ENCODE measurements at places on chromosomes 1 and 21. TPM values are rescaled to one million over a fixed set of nuclear protein-coding genes. Genes with fewer than 3 reads are reported as not detected.

- DNase-seq, result no peak
Measured at GRCh38 chr1:218694636-218695035, 349.5 kb downstream of the TGFB2 start.

- no peak for DNase-seq
Measured at GRCh38 chr1:97599447-97599846, 321.4 kb downstream of the DPYD start.

DNA sequence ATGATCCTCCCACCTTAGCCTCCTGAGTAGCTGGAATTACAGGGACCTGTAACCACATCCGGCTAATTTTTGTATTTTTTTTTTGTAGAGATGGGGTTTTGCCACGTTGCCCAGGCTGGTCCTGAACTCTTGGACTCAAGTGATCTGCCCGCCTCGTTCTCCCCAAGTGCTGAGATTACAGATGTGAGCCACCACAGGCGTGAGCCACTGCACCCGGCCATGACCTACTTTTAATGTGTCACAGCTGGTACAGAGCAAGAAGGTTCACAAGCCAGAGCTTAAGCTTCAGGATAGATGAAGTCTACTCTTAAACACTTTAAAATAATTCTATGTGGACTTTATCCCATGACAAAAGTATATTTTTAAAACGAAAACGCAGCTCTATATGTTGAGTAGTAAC, 23.6 kb downstream of the ACBD3 start:
- no peak for DNase-seq

DNA sequence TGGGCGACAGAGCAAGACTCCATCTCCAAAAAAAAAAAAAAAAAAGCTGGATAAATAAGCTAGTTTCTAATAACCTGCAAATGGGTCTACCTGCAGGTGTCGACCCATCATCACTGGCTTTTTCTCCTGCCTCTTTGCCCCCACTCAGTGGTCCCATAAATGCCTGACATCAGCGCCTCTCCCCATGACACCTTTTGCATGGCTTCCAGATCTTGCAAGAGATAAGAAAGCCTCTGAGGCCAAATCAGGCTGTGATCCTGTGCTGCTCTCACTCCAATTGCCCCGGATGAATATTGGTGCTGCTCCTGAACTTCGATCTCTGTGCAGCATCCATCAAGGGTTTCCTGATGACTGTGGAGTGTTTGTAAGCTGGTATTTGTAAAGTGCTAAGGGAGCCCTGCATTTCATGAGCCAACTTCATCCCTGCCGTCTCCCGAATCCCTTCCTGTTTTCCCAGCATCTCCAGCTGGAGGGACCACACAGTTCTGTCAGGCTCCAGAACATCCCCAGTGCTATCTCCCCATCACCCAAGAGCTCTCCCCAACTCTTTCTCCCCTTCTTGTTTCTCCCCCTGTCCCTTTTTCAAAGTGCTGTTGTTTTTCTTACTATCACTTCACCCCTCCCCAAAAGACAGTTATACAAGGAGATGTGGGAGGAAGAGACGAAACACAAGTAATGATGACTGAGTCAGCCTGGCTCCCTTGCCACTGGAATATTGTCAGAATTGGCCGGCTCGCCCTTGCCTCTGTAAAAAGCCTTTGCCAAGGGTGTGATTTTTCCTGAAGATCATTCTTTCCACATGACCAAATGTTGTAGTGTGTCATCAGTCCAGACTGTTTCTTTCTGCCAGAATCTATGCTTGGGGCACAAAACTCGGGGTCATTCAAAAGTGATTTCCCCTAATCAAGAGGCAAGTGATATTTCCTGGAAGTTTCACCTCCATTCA, 2.8 kb upstream of the EFHD2 start:
- DNase-seq, result peak; percentile 85

DNA sequence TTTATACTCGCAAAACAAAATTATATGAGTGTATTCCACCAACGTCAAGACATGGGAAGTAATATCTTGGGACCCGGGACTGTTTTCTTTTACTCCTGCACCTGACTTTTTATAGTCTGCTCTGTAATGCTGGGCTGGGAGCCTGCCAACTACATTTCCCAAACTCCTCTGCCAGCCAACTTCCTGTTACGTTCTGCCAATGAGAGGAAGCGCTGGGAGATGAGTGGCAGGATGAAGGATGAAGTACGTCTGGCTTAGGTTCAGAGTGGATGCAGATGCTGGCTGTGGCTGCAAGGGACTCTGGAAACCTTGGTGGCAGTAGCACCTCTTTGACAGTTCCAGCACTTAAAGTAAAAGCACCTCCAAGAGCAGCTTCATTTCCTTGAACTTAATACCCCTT, 59.6 kb downstream of the USP24 start:
- no peak for DNase-seq

The EXTL1 gene
- total RNA-seq, result 1.4 TPM

The SLC5A9 gene
- not detected for total RNA-seq

The MCM3AP gene
- total RNA-seq, result 45.4 TPM

The RUNX1 gene
- total RNA-seq, result 7.6 TPM

The DESI2 gene
- 26.8 TPM for total RNA-seq

Measured in right atrium auricular region (tissue), 2 donors.